ENCODE measurements at places on chromosomes 6 and 20.

GRCh38 chr20:45861221-45862075, 4.0 kb downstream of the ZSWIM3 start:
- DNase-seq, result no peak

DNA sequence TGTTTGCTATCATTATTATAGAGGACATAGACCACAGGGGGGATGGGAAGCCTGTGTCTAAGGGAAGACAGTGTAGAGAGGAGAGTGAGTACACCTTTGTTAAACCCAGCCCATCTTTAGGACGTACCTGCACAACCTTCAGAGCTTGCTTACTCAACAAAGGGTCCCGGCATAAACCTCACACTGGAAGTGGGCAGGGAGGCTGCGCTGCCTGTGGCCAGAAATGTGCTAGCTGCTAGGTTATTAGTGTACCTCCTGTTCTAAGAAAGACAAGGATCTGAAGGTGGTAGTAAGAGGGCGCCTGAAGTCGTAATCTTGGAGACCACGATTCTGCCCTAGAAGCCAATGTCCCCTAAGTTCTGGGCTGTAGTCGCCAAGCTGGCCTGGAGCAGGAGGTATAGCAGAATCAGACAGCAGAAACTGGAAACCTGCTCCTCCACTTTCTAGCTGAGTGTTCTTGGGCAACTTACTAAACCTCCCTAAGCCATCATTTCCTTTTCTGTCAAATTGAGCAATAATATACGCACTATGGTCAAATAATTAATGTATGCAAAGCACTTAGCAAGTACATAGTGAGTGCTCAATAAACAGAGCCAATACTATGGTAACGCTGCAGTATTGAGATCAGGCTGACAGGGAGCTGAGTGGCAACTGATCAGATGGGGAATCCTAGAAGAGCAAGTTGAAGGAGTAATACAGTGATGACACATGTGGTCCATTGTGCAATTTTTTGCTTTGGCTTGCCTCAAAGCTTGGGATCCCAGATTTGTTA, 16.8 kb upstream of the AKIRIN2 start:
- DNase-seq, result no peak

DNA sequence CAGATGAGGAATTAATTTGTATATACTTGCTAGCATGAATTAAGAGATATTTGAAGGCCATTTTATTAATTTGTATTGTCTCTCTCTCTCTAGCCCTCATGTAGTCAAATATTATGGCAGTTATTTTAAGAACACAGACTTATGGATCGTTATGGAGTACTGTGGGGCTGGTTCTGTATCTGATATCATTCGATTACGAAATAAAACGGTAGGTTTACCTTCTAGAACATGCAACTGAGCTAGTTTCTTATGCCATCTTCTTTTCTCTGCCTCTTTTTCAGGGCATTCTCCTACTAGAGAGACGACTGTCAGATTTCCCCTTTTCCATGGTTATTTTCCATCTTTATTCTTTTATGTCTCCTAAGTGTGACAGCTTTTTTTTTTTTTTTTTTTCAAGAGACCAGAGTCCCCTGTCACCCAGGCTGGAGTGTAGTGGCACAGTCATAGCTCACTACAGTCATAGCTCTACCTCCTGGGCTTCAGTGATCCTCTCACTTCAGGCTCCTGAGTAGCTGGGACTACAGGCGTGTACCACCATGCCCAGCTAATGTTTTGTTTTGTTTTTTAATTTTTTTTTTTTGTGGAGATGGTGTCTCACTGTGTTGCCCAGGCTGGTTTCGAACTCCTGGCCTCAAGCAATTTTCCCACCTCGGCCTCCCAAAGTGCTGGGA, 15.6 kb downstream of the STK4 start:
- DNase-seq, result no peak

DNA sequence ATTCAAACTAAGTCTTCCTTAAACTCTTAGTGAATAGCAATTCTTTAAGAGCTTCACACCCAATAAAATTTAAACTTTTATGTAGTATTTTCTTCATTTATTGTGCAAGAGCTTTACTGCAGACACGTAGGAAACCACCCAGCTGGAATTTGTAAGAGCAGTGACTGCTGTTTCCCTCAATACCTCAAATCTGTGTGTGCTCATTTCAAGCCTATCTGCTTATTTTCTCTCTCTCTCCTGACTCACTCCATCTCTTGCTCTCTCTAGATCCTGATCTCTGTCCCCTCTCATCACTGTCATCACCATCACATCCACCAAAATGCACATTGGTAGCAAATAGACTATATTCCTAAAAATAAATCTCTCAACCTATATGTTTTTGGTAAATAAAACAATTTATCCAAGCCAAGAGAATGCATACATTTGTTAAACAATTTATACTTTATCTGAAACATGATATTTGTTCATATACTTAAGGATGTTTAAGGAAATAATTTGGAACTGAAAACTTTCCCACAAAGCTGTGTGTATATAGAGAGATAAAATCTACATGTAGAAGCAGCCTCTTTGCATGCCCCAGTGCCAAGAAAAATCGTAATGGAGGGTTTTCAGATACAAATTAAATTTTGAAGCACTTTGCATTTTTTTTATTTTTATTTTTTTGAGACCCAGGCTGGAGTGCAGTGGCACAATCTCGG, 273.0 kb downstream of the TFAP2A start:
- DNase-seq, result no peak

GRCh38 chr20:62885046-62885895, 23.6 kb upstream of the TCFL5 start:
- DNase-seq, result no peak

Measured in right lobe of liver (tissue), 6 donors.